ENCODE measurements at places on chromosomes 12 and 14. TPM values are rescaled to one million over a fixed set of nuclear protein-coding genes. Genes with fewer than 3 reads are reported as not detected.

EPYC gene
- not detected for total RNA-seq

GRCh38 chr12:19402743-19403431, 36.4 kb upstream of the AEBP2 start:
- H3K4me3 ChIP-seq = no peak overlapping the region
- no peaks in the 10 kb centered on the region for H3K36me3 ChIP-seq
- DNase-seq = peak; percentile 46
- no peaks in the 10 kb centered on the region for H3K27me3 ChIP-seq
- H3K4me1 ChIP-seq = no peaks in the 10 kb centered on the region

GRCh38 chr12:70609739-70610491, 27.3 kb downstream of the PTPRB start:
- peak overlapping the region; percentile 73 for H3K27ac ChIP-seq
- DNase-seq = peak; percentile 89
- peaks cover 17% of the 10 kb centered on the region for H3K4me1 ChIP-seq
- H3K4me3 ChIP-seq = peak overlapping the region; percentile 22
- no peaks in the 10 kb centered on the region for H3K36me3 ChIP-seq

DNA sequence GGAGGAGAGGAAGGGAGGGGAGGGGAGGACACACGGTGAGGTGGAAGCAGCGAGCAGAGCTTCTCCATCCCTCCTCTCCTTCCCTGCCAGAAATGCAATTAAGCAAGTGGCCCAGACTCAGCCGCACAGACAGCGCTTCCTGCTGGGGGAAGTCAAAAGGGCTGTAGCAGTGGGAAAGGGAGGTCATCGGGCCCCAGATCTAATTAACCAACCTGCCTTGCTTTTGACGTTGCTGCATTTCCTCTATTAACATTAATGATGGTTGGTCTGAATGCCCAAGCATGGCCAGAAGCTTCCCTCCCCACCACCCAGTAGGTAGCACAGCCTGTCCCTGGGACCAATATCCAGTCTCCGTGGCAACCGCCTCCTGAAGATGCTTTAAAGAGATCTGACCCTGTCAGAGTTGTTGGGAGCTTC, 4.6 kb upstream of the NGB start:
- no peak for DNase-seq
- no peak overlapping the region for H3K27ac ChIP-seq
- H3K27me3 ChIP-seq = peaks cover 11% of the 10 kb centered on the region
- peaks cover 15% of the 10 kb centered on the region for H3K36me3 ChIP-seq

CCDC196 gene
- not detected for total RNA-seq

- H3K27me3 ChIP-seq = no peaks in the 10 kb centered on the region
- H3K4me1 ChIP-seq = no peaks in the 10 kb centered on the region
- H3K4me3 ChIP-seq = no peak overlapping the region
- no peak for DNase-seq
- H3K27ac ChIP-seq = no peak overlapping the region
Observed at GRCh38 chr12:101490286-101490920, 15.3 kb downstream of the SPIC start.

GRCh38 chr14:68666236-68666635, 126.6 kb downstream of the ZFP36L1 start:
- no peak overlapping the region for H3K4me3 ChIP-seq
- peak overlapping the region; percentile 14 for H3K27ac ChIP-seq
- DNase-seq = no peak
- H3K36me3 ChIP-seq = no peaks in the 10 kb centered on the region
- peaks cover 35% of the 10 kb centered on the region for H3K4me1 ChIP-seq
- no peaks in the 10 kb centered on the region for H3K27me3 ChIP-seq

DNA sequence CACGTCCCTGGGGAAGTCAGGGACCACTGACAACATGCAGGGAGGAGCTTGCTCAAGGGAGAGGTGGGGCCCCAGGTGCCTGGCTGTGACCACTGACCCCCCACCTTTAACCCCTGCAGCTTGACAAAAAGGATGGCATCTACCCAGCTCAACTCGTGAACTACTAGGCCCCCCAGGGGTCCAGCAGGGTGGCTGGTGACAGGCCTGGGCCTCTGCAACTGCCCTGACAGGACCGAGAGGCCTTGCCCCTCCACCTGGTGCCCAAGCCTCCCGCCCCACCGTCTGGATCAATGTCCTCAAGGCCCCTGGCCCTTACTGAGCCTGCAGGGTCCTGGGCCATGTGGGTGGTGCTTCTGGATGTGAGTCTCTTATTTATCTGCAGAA, 26.3 kb downstream of the HIP1R start:
- no peaks in the 10 kb centered on the region for H3K27me3 ChIP-seq
- H3K4me3 ChIP-seq = no peak overlapping the region
- no peak overlapping the region for H3K27ac ChIP-seq

DNA sequence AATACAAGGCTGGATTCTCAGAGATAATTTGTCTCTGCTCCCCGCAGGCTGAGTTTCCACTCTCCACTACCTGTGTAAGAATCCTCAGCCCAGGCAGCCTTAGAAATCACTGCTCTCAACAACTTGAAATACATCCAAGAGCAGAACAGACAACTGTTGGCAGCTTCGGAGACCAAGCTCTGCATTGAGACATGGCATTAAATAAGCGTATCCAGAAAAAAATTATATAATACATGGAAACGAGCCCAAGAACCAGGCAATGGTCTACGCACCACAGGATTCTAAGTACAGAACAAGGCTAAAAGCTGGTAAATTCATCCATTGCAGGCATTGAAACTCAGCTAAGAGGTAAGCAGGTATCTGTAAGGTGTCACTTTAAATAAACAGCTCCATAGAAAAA, 165.5 kb upstream of the DIO3 start:
- H3K36me3 ChIP-seq = no peaks in the 10 kb centered on the region
- no peaks in the 10 kb centered on the region for H3K27me3 ChIP-seq
- H3K4me1 ChIP-seq = peaks cover 5% of the 10 kb centered on the region
- no peak for DNase-seq
- H3K4me3 ChIP-seq = no peak overlapping the region

GRCh38 chr14:72451054-72451972, 442.6 kb downstream of the DPF3 start:
- no peaks in the 10 kb centered on the region for H3K4me1 ChIP-seq
- H3K27ac ChIP-seq = no peak overlapping the region
- no peaks in the 10 kb centered on the region for H3K36me3 ChIP-seq
- no peaks in the 10 kb centered on the region for H3K27me3 ChIP-seq

DNA sequence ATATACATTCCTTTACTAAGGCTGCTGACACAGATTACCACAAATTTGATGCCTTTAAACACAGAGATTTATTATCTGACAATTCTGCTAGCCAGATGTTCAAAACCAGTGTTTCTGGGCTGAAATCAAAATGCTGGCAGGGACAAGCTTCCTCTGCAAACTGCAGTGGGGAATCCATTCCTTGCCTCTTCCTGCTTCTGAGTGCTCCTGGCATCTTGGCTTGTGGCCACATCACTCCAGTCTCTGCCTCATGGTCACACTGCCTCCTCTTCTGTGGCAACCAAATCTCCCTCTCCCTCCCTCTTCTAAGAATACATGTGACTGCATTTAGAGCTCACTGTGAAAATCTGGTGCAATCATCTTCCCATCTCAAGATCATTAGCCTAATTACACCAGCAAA, 235.7 kb downstream of the TTC8 start:
- H3K27ac ChIP-seq = no peak overlapping the region
- no peak overlapping the region for H3K4me3 ChIP-seq
- no peaks in the 10 kb centered on the region for H3K4me1 ChIP-seq
- DNase-seq = no peak
- no peaks in the 10 kb centered on the region for H3K27me3 ChIP-seq

DNA sequence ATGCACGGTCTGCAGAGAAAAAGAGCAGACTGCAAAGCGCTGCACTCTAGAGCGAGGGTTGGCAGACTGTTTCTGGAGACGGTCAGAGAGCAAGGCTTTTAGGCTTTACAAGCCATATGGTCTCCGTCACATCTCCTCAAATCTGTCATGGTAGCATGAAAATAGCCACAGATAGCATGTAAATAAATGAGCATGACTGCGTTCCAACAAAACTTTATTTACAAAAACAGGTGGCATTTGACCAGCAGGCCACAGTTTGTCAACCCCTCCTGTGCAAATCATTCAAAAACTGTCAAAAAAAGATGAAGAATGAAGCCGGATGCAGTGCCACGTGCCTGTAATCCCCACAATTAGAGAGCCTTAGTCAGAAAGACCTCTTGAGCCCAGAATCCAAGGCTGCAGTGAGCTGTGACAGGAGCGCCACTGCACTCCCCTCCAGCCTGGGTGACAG, 18.9 kb downstream of the SYNE3 start:
- H3K4me3 ChIP-seq = no peak overlapping the region
- DNase-seq = no peak
- peaks cover 37% of the 10 kb centered on the region for H3K4me1 ChIP-seq

WNT5B gene
- 9.7 TPM for total RNA-seq

GRCh38 chr14:103392106-103392505, 6.9 kb downstream of the MARK3 start:
- peak overlapping the region; percentile 8 for H3K27ac ChIP-seq
- H3K27me3 ChIP-seq = no peaks in the 10 kb centered on the region
- no peaks in the 10 kb centered on the region for H3K36me3 ChIP-seq
- H3K4me3 ChIP-seq = no peak overlapping the region
- no peak for DNase-seq

DNA sequence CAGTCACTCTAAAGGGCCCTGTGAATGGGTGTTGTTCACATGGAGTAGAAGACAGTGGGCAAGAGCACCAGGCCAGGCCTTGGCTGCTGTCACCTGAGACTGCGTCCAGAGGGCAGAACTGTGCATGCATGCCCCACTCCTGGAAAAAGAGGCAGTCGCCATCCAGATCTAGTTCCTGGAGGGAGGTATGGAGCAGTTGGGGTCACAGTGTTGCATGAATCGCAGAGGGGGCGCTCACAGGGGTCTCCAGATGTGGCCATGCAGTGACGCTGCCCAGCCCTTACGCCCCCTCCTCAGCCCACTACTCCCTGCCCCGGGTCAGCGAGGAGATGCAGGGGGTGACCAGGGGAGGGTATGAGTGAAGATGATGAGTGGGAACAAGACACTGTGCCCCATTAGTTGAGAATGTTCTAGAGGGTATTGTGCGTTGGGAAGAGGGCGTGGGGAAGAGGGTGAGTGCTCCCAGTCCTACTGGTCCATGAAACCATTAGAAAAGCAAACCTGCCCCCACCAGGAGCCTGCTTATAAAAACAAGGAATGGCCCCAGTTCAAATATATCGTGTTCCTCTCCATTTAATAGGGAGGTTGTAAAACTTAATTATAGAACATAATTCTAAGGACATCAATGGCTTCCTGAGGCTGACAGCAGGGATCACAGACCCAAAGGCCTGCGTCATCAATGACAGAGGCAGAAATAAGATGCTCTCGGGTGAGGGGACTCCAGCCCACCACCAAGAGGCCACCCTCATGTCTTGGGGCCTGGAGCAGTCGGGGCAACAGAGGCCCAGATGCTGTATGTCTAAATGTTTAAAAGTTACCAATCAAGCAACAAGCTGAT, 32.2 kb upstream of the BCL7A start:
- no peak for DNase-seq
- H3K36me3 ChIP-seq = no peaks in the 10 kb centered on the region

GRCh38 chr12:104213952-104214351, 1.6 kb upstream of the TXNRD1 start:
- peaks cover 2% of the 10 kb centered on the region for H3K4me1 ChIP-seq
- no peak overlapping the region for H3K4me3 ChIP-seq
- no peaks in the 10 kb centered on the region for H3K27me3 ChIP-seq

- no peak overlapping the region for H3K27ac ChIP-seq
- DNase-seq = no peak
- no peaks in the 10 kb centered on the region for H3K36me3 ChIP-seq
- H3K4me1 ChIP-seq = peaks cover 10% of the 10 kb centered on the region
- H3K4me3 ChIP-seq = no peak overlapping the region
- H3K27me3 ChIP-seq = no peaks in the 10 kb centered on the region
Observed at GRCh38 chr14:31572955-31573354, 11.8 kb downstream of the NUBPL start.

Measured in upper lobe of left lung (tissue), 6 donors.